ENCODE measurements at places on chromosomes 12 and 14.

GRCh38 chr14:103366741-103367140 is 18.5 kb upstream of the MARK3 start:
- no peak for DNase-seq

- no peak for DNase-seq
Observed at GRCh38 chr12:16198884-16199283, 78.6 kb downstream of the SLC15A5 start.

DNA sequence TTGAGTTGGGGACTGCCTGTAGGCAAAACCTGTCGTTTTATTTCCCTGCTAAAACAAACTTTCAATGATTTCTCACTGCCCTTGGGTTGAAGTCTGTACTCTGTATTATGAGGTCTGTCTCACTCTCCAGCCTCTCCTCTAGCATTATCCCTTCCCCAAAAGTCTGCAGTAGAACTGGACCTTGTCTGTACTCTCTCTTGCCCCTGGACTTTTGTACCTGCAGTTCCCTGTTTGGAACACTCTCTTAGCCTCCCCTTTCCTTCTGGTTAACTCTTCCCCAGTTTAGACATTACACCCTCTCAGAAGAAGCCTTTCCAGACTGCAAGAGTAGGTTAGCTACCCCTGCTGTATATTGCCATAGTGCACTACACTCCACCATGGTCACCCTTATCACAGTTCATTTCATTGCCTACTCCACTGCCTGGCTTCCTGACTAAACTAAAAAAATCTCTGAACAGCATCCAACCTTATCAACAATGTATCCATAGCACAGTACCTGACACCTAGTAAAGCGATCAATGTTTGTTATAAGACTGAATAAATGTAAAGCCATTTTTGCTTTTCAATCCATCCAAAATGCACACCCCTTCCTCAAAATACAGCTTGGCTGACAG is 3.6 kb upstream of the AJUBA start:
- DNase-seq: no peak

DNA sequence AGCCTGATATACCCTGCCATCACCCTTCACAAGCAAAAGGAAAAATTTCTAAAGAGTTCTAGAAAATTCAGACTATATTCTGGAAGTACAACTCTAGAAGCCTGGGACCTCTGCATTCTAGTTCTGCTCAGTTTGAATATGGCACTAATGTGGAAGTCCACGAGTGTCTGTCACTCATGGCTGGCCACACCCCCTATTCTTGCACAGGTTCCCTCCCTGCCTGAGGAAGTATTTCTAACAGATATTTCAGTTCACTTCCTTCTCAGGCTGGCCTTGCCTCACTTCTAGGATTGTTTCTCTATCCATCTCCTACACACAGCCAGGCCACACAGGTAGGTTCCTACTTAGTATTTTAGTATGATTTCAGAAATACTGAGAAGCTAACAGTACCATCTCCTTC is 67.4 kb downstream of the PHLDA1 start:
- no peak for DNase-seq

GRCh38 chr12:89965993-89966392 is 257.4 kb upstream of the ATP2B1 start:
- no peak for DNase-seq

GRCh38 chr14:103138301-103139131 is 15.3 kb downstream of the TNFAIP2 start:
- no peak for DNase-seq

DNA sequence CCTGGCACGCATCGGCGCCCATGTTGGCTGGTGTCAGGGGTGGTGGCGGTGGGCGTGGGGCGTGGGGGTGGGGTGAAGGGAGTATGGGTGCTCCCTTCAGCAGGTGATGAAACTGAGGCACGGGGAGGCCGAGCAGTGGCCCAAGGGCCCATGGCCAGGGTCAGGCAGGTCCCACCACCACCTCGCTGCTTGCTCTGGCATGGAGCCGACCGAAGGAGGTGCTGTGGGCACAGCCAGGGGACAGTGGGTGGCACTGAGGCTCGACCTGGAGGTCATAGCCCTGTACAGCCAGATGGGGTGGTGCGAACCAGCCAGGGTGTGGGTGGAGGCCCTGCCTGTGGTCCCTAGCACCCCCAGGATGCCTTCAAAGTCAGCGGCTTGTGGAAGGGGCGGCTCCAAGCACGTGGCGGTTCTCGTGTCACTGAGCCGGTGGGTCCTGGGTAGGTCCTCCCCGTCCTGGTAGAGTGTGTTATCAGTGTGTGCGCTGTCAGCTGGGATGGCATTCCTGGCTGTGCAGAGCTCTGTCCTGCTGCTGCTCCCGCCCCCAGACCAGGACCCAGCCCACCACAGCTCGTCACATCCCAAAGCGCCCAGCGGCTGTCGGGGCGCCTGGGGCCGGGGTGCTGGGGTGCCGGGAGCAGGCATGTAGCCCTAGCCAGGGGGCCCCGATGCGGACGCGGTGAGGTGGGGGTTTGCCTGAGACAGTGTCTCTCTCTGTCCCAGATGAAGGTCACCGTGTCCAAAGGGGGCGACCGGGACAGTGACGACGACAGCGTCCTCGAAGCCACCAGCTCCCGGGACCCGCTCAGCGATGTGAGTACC is 35.3 kb downstream of the FBRSL1 start:
- DNase-seq: no peak
